ENCODE measurements at places on chromosomes 6 and 20.

DNA sequence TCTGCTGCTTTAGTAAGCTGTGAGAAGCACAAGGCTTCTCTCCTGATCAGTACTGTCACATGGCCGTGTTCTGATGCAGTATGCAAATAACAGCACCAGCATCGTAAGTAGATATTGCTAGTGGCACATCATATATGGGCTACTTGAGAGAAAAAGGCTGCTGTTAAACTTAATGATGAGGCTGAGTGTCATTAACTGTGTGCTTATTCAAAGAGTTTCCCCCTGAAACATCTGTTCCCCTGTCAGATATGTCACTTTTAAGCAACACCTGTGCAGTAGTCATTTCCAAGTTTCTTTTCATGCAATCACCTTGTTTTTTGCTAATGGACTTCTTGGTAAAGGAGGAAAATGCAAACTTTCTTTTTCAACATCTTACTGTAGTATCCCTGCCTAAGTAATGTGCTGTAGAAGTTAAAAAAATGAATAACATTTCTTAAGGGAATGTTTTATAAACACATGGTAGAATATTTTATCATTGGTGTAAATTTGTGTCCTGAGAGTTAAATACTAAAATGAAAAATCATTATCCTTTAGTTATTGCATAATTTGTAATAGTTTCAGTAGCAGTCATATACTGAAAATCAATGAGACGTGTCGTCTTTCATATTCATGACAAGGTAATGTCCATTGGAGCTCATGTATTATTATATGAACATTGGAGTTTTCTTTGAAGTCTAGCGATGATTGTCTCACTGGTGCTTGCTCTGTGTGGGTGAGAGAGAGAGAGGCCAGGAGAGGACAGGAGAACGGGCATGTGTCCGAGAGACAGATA is 366.3 kb downstream of the CDKAL1 start:
- no peak for DNase-seq

DNA sequence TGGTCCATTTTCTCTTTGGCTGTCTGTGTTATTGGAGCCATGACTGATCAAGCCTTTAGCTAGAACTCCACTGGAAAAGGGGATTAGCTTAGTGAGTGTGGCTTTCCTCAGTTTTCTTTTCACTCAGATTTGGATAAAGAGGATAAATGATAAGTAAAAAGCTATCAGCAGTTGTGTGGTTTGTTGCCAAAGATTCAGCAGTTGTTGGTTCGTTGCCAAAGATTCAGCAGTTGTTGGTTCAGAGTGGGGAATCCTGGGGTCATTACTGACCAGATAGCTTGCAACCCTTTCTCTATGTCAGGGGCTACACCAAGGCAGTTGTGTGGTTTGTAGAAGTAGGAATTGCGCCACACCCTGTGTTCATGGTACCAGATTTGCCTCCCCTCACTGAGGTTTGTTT is 107.7 kb upstream of the SCP2D1 start:
- DNase-seq: no peak

DNA sequence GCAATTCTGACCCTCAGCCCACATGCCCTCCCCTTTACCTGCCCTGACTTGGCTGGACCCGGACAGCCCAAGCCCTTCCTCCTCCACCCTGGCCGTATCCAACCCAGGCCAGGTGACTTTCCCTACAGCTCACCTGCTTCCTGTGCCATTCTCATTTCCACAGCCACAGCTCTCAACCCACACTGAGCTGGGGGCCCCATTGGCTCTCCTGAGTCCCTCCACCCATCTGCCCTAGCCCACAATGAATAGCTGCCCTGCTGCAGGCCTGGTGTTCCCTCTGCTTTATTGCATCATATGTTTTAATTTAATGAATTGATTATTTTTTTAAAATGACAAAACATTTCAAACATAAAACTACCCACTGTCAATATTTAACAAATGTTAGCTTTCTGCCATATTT is 118.5 kb upstream of the BACH2 start:
- DNase-seq: no peak

DNA sequence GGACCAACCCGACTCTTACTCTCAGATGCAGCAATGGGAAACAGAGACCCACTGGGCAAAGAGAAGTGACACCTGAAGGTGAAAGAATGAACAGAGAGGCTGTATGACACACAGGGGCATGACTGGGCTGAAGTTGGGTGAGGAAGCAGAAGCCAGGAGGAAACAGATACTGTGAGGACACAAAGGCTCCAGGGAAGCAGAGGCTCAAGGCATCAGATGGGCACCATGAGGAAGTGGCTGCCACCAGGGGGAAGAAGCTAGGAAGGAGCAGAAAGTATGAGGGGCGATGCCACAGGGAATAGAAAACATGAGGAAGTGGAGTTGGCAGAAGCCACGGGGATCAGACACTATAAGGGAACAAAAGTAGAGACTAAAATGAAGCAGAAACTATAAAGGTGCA is 30.9 kb upstream of the OCSTAMP start:
- no peak for DNase-seq

- no peak for DNase-seq
Measured at GRCh38 chr6:23953976-23954375, 172.0 kb upstream of the NRSN1 start.
